ENCODE measurements at places on chromosomes 7 and 10.

DNA sequence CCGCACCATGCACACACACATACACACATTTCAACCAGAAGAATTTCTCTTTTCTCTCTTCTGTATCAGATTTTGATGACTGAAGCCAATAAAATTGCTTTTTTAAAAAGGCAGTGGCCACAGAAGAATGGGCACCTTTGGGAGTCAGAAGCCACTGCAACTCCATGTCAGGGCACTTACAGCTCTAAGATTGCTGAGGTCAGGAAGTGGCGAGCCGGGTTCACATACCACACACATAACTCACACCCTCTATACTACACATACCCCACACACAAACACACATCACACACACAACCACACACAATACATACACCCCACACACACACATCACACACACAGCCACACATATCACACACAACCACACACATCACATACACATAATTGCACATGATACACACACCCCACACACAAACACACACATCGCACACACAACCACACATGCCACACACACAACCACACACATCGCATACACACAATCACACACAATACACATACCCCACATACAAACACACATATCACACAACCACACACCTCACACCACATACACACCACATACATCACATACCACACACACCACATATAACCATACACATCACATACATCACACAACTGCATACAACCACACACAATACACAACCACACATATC, 31.2 kb downstream of the GPRIN2 start:
- DNase-seq = peak; percentile 34
- H3K27me3 ChIP-seq = no peaks in the 10 kb centered on the region
- no peak overlapping the region for H3K4me3 ChIP-seq
- no peaks in the 10 kb centered on the region for H3K4me1 ChIP-seq
- H3K27ac ChIP-seq = no peak overlapping the region
- H3K36me3 ChIP-seq = no peaks in the 10 kb centered on the region

- H3K36me3 ChIP-seq = no peaks in the 10 kb centered on the region
- DNase-seq = no peak
- no peak overlapping the region for H3K4me3 ChIP-seq
- no peaks in the 10 kb centered on the region for H3K4me1 ChIP-seq
- H3K27me3 ChIP-seq = no peaks in the 10 kb centered on the region
These were observed 27.6 kb upstream of the PRKG1 start for GRCh38 chr10:51046654-51047053.

GRCh38 chr7:5638994-5639393, 142.5 kb downstream of the RNF216 start:
- no peak for DNase-seq
- H3K27me3 ChIP-seq = no peaks in the 10 kb centered on the region
- peaks cover 54% of the 10 kb centered on the region for H3K4me1 ChIP-seq
- H3K36me3 ChIP-seq = no peaks in the 10 kb centered on the region
- H3K4me3 ChIP-seq = no peak overlapping the region
- H3K27ac ChIP-seq = no peak overlapping the region

GRCh38 chr7:18037609-18038008, 10.0 kb upstream of the PRPS1L1 start:
- H3K36me3 ChIP-seq = no peaks in the 10 kb centered on the region
- no peaks in the 10 kb centered on the region for H3K27me3 ChIP-seq
- H3K4me1 ChIP-seq = no peaks in the 10 kb centered on the region
- H3K4me3 ChIP-seq = no peak overlapping the region
